CD4-positive, alpha-beta T cell (primary cell): ENCODE measurements at places on chromosomes 5 and 9.

GRCh38 chr5:76982450-76982849 lies 29.6 kb downstream of the CRHBP start:
- DNase-seq, result no peak
- H3K36me3 ChIP-seq, result no peaks in the 10 kb centered on the region
- no peaks in the 10 kb centered on the region for H3K4me1 ChIP-seq
- H3K27me3 ChIP-seq, result no peaks in the 10 kb centered on the region
- no peak overlapping the region for H3K27ac ChIP-seq
- H3K4me3 ChIP-seq, result no peak overlapping the region

- DNase-seq, result no peak
- H3K4me1 ChIP-seq, result no peaks in the 10 kb centered on the region
- no peaks in the 10 kb centered on the region for H3K27me3 ChIP-seq
- no peaks in the 10 kb centered on the region for H3K36me3 ChIP-seq
Measured at GRCh38 chr9:109906766-109907382, 126.9 kb downstream of the PALM2AKAP2 start.

DNA sequence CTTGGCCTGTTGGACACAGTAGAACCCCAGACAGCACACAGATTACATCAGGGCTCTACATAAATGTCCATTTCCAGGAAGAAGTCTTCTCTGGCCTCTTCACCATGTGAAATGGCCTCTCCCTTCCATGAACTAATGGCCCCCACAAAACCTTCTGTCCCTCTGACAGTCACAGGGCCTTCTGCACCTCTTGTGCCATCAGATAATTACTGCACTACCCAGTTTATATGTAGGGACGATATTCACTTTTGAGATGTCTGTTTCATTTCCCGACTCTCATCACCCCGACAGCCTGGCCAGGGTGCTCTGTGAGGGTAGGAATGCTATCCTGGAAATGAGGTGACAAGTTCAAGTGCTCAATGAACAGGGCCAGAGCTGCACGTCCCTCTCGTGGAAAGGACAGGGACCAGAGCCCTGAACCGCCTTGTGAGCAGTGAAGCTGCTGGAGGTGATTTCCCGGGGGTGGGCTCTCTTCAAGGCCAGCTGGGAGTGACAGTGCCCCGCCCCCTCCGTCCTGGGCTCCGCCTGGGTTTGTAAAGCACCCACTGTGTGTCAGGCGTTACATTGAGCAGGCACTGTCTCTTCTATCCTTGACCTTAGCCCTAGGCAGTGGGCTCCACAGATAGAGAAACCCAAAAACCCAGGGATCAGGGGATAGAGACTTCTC lies 3.0 kb upstream of the FAM78A start:
- peaks cover 34% of the 10 kb centered on the region for H3K4me1 ChIP-seq
- no peak overlapping the region for H3K27ac ChIP-seq
- peaks cover 10% of the 10 kb centered on the region for H3K27me3 ChIP-seq
- H3K36me3 ChIP-seq, result peaks cover 11% of the 10 kb centered on the region
- no peak overlapping the region for H3K4me3 ChIP-seq
- DNase-seq, result no peak

DNA sequence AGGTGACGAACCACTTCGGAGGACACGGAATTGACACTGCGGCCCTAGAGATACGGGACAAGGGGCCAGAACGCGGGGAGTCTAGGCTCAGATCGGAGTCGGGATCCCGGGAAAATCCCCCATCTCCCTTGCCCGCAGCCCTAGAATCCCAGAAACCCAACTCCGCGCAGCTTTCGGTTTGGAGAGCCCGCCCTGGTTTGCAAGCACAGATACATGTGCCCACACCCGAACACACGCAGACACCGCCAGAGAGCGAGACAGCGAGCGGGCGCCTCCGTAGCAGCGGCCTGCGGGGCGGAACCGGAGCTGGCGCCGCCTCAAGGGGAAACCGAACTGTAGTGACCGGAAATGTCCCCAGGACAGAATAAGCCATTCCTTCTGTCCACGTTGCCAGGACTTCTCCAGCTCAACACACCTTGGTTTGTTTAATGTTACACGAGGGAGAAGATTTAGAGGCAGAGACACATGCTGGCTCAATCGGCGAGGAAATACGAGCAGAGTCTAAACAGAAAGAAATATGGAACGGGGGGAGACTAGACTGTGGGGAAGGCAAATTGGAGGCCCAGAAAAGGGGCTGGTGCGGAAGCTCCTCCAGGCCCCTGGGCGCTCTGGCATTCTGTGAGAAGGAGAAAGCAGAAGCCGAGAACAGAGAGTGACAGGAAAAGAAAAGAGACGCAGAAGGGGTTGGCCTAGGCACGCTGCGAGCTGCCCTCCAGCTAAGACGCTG lies 2.9 kb upstream of the PAX5 start:
- H3K27ac ChIP-seq, result no peak overlapping the region
- peak overlapping the region; percentile 60 for H3K4me3 ChIP-seq
- H3K27me3 ChIP-seq, result peaks cover 79% of the 10 kb centered on the region
- H3K36me3 ChIP-seq, result no peaks in the 10 kb centered on the region

DNA sequence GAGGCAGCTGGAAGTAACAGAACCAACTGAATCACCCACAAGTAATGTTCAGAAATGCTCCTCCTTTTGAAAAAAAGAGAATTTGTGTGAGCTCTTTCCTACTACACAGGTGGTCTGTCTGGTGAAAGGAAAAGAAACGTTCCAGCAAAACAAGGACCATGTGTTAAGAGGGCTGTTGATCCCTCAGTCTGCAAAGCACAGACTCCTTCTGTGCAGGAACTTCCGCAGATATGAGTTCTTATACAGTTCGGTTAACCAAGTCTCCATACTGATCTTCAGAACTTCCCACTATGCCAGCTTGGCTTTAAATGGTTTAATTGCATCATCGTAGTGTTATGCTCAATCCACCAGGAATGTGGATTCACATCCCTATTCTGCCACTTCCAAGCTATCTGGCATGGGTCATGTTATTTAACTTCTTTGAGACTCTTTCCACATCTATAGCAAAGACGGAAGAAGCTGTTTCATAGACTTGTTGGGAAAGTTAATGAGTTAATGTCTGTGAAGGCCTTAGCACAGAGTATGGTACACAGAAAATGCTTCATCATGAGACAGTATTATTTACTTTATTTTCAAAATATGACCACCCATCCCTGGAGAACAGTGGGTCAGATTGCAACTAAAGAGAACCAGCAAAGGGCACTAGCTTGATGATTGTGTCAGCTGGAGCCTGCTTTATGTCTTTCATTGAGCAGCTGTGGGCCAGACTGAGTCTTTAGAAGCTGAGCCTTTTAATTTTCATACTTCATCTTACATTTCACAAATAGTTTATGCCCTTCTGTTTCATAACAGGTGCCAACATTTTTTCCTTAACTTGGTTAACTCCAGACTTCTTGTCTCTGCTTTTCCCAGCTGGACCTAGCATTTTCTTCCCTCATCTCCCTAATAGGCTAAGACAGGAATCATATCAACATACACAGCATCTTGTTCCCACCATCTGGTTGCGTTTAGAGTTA lies 89.9 kb downstream of the MAMDC2 start:
- H3K36me3 ChIP-seq, result no peaks in the 10 kb centered on the region
- H3K4me3 ChIP-seq, result no peak overlapping the region
- no peak overlapping the region for H3K27ac ChIP-seq
- DNase-seq, result no peak
- H3K4me1 ChIP-seq, result no peaks in the 10 kb centered on the region
- H3K27me3 ChIP-seq, result no peaks in the 10 kb centered on the region
